Stimulated activated CD8-positive, alpha-beta memory T cell treated with anti-CD3 and anti-CD28 coated beads, Interleukin-4, amount 100 ng/mL, for 1 hour (primary cell): ENCODE measurements at places on chromosomes 6 and 20.

- DNase-seq = no peak
Measured at GRCh38 chr6:26412228-26412627, 10.2 kb downstream of the BTN3A1 start.

GRCh38 chr6:6591778-6592465 is 3.4 kb downstream of the LY86 start:
- no peak for DNase-seq

- DNase-seq = no peak
Measured at GRCh38 chr6:156599978-156600590, 177.1 kb upstream of the ARID1B start.

DNA sequence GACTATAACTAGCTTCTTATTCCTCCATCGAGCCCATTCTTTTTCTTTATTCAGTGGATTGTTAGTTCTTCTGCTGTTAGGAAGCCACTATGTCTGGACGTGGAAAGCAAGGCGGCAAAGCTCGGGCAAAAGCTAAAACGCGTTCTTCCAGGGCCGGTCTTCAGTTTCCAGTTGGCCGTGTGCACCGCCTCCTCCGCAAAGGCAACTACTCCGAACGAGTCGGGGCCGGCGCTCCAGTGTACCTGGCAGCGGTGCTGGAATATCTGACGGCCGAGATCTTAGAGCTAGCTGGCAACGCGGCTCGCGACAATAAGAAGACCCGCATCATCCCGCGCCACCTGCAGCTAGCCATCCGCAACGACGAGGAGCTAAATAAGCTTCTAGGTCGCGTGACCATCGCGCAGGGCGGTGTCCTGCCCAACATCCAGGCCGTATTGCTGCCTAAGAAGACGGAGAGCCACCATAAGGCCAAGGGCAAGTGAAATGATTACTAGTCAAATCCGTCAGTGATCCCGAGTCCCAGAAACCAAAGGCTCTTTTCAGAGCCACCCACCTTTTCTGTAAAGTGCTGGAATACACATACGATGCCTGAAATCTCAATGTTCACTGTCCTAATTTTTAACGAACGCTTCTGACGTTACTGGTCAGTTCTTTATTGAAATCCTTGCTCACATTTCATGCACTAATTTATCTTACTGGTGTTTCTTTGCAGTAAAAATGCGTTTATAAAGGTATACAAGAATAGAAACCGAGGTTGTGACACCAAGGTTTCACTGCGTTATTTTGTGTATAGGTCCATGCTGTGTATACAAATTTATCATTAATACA is 129.9 kb downstream of the HFE start:
- peak; percentile 62 for DNase-seq

DNA sequence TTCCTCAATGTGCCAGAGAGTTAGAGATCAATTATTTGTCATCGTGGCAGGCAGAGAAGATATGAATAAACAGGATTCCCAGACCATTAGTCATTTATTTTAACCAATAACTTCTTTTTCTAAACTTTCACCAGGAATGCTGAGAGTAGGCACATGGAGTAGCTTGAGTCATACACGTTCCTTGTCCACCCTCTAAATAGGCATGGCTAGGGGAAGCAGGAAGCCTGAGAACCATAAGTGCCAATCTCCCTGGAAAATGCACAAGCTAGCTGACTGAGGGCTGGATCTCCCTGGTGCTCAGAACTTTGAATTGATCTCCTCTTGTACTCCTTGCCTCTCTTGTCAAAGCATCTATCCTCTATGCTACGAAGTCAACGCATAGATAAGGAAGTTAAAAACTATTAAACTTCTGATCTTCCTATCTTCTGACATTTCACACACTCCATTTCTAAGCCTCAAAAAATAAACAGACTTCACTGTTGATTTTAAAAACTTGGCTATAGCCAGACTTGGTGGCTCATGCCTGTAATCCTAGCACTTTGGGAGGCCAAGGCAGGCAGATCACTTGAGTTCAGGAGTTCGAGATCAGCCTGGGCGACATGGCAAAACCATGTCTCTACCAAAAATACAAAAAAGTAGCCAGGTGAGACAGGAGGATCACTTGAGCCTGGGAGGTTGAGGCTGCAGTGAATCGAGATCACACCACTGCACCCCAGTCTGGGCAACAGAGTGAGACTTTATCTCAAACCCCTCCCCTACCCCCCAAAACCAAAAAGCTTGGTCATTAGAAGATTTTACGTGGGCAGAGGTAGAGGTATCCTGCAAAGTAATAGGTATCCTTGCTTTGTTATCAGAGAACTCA is 11.8 kb downstream of the ADTRP start:
- DNase-seq = no peak

- no peak for DNase-seq
Measured at GRCh38 chr6:50658561-50658960, 54.8 kb upstream of the TFAP2D start.

- DNase-seq = no peak
Measured at GRCh38 chr20:32764005-32764960, 2.1 kb downstream of the DNMT3B start.

DNA sequence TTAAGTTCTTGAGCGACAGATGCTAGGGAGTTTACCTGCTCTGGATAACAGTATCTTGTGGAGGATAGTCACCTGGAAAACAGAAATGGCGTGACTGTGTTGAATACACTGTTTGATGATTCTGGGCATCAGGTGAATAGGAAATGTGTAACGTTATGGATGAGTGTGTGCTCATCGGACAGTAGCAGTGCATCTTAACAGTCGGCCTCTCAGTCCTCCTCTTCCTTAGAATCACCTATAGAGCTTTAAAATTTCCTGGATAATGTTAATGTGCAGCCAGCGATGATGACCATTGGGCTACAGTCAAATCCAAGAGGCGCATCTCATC is 217.7 kb downstream of the OR2B2 start:
- no peak for DNase-seq

- no peak for DNase-seq
Measured at GRCh38 chr6:6703699-6704098, 115.2 kb downstream of the LY86 start.

DNA sequence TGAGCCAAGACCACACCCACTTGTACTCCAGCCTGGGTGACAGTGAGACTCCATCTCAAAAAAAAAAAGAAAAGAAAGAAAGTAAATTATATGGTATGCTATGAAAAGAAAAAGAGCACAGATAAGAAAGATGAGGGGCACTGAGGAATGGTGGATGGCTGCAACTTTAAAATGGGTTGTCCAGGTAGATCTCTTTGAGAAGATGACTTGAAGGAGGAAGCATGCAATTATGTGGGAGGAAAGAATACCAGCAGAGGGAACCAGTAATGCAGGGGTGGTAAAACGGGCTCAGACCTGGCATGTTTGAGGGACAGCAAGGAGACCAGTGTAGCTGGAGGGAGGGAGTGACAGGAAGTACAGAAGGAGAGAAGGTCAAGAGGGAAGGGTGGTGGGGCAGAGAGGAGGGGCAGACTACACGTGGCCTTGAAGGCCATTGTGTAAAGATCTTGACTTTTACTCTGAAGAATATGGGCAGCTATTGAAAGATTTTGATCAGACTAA is 22.3 kb downstream of the LINC00237 start:
- DNase-seq = no peak

DNA sequence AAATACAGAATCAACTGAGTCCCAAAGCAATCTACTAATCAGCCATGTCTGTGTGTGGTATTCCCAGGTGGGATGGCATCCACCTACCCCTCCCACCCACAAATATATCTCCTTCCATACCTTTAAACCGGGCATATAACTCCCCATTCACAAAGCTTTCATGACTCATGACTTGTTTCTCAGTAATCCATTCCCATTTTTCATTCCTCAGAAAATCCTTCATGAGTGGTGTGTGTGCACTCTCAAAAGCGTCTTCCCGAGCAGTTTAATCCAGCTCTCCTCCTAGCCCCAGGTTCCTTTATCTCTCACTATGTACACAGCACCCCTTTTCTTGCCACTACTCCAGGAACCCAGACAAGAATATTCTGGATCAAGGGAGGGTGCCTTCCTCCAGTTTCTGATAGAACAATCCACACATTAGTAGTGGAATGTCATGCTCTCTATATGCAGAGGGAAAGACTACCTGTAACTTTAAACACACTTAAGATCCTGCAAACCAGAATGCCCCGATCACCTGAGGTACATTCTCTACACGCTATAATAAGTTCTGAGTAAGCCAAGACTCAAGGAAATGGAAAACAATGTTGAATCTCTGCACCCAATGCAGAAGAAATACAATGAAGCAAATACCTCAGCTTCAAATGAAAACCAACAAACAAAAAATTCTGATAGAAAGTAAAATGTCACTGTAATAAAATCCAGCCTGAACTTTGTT is 55.7 kb upstream of the IPCEF1 start:
- no peak for DNase-seq

GRCh38 chr6:410555-411395 is 19.2 kb downstream of the IRF4 start:
- DNase-seq = no peak

GRCh38 chr6:114897536-114897935 is 554.7 kb upstream of the HS3ST5 start:
- no peak for DNase-seq

GRCh38 chr6:156598071-156598854 is 178.9 kb upstream of the ARID1B start:
- no peak for DNase-seq

- DNase-seq = no peak
Measured at GRCh38 chr6:453152-453551, 61.6 kb downstream of the IRF4 start.

- no peak for DNase-seq
Measured at GRCh38 chr6:170187669-170188566, 103.0 kb downstream of the DLL1 start.

- DNase-seq = no peak
Measured at GRCh38 chr20:7980332-7981046, 39.1 kb downstream of the TMX4 start.

- no peak for DNase-seq
Measured at GRCh38 chr6:111957623-111958315, 84.5 kb upstream of the FYN start.

GRCh38 chr20:62828511-62829230 is 11.8 kb downstream of the COL9A3 start:
- DNase-seq = no peak

- no peak for DNase-seq
Measured at GRCh38 chr6:22145376-22145775, 151.5 kb downstream of the PRL start.

- DNase-seq = no peak
Measured at GRCh38 chr6:46042355-46042999, 26.8 kb upstream of the CLIC5 start.

- no peak for DNase-seq
Measured at GRCh38 chr6:47335466-47335865, 25.8 kb upstream of the TNFRSF21 start.

DNA sequence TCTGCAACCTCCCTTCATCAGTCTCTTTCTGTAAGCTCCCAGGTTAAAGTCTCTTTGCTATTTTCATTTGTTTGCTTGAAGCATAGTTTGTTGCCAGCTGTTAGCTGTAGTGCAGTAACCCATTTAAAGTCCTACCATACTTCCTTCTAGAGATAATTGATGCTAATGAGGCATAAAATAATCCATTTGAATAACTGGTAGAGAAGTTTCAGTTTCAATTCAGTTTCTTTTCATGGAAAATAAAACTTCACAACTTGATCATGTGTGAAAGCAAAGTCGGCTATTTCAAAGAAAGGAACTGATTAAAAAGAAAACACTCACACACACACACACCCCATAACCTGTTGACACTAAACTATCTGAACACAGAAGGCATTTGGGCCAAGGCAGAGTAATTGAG is 68.5 kb upstream of the TENT5A start:
- DNase-seq = no peak

- DNase-seq = no peak
Measured at GRCh38 chr20:18847226-18847755, 33.7 kb downstream of the SCP2D1 start.

GRCh38 chr20:15789079-15789478 is 784.2 kb downstream of the KIF16B start:
- no peak for DNase-seq

DNA sequence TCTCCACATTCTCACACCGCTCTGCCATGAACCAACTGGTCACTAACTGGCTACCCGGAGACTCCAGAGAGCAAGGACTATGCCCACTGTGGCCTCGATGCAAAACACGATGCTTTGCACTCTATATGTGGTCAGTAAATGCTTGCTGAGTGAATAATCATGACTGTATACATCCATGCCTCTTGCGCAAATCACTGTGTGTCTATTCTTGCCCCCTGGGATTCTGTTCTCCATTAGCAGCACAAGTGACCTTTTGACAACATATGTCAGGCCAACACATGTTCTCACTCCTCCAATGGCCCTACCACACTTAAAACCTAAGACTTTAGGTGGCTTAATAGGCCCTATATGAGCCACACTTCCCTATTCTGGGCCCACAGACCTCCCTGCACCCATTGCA is 16.9 kb downstream of the KIF16B start:
- DNase-seq = no peak

DNA sequence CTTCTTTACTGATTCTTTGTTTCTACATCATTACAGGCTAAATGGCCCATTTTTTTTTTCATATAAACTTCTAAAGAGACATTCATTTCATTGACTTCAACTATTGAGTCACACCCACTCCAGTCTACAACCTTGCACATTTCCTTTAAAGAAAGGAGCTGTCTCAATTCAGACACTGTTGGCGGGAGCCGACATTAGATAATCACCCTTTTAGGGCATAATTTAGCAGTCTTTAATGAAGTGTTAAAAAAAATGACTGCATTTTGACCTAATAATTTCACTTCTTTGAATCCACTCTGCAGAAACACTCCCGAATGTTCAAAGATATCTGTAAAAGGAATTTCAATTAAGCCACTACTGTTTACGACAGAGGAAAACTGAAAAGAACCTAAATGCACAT is 1.5 kb downstream of the EPM2A start:
- DNase-seq = no peak

GRCh38 chr6:117818449-117818848 is 88.6 kb upstream of the SLC35F1 start:
- no peak for DNase-seq

- no peak for DNase-seq
Measured at GRCh38 chr6:166156942-166157341, 10.7 kb downstream of the TBXT start.
